ENCODE measurements at places on chromosomes 6 and 20. TPM values are rescaled to one million over a fixed set of nuclear protein-coding genes. Genes with fewer than 3 reads are reported as not detected.

DNA sequence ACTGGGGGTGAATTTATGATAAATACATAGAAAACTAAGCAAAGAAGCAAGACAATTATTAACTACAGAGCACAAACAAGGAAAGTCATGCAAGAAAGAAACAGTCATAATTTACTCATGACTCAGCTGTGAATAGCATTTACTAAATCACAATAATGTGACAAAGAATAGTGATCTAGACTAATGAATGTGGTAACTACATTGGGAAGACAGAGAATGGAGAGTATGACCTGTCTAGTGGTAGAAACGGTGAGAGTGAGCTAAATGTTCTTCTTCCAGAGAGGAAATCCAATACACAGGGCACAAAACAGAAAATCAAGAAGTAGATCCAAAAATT, 153.5 kb upstream of the DST start:
- DNase-seq = no peak

Gene LY6G6D
- total RNA-seq = not detected

DNA sequence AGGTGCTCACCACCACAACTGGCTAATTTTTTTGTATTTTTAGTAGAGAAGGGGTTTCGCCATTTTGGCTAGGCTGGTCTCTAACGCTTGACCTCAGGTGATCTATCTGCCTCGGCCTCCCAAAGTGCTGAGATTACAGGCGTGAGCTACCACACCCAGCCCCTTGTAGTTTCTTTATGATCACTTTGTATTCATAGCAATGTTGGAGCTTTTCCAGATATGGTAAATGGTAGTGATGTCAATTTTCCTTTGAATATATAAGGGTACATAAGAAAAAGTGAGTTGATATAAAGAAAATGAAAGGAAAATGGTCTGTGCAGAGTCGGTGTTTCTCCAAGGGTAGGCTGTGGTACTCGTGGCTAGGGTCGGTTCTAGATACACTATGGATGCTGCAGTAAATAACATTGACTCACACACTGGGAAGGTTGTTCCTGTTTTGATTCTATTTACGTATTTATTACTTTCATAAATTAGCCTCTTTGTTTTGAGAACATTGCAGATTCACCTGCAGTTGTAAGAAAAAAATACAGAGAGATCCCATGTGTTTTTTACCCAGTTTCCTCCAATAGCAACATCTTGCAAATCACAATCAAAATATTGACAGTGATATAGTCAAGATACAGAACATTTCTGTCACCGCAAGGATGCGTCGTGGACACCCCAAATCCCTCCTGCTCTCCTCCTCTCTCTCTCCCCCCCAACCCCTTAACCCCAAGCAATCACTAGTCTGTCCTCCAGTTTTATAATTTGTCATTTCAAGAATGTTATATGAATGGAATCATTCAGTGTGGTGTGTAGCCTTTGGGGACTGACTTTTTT, 2.5 kb downstream of the ZNF831 start:
- DNase-seq = no peak

DNA sequence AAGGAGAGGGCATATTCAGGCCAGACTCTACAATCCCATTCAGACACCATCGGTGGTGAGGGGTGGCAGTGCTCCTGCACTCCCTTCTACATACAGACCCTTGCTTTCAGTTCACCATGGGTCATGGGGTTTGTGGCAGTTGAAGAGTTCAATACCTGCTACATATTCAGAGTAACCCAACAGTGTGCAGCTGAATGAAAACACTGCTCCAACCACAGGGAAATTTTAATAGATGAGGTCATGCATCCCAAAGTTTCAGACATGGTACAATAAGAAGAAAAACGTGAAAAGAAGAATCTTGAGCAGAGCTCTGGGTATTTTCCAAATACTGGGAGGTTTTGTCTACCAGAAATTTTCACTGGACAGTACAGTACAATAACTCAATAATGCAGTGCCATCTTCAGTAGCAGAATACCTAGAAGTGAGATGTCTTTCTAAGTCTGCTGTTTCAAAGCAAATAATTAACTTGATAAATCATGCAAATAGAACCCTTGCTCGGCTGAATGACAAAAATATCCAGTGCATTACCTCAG, 162.1 kb downstream of the PTPRK start:
- DNase-seq = no peak

GRCh38 chr6:24489470-24489869, at the start of gene GPLD1:
Gene GPLD1 (minus strand): TSS chr6:24489578. CDS start chr6:24489511, 67 bp downstream.
- no peak for DNase-seq

Gene CCN5
- total RNA-seq = not detected

- no peak for DNase-seq
These were observed 154.5 kb downstream of the MYLK4 start for GRCh38 chr6:2596222-2596621.

DNA sequence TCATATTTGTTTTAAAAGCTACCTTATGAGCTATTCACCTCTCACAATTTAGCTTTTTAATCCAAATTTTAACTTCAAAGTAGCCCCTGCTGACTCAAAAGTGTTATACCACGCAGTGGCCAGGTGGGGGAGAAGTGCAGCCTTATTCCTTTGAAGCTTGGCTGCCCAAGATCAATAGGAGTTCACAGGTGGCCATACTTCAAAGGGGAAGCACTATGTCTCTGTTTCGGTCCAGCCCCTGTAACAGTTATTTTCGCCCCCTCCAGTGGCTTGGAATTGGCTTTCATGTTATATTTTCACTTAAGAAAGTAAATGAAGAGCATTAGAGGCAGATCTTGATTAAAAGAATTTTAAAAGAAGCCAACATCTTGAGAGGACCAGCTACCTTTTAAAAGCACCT, 608.4 kb downstream of the EPHA7 start:
- no peak for DNase-seq

GRCh38 chr6:4510906-4511640, 265.1 kb upstream of the CDYL start:
- DNase-seq = no peak

Gene OARD1
- total RNA-seq = 30.4 TPM

Gene REM1
- total RNA-seq = not detected

DNA sequence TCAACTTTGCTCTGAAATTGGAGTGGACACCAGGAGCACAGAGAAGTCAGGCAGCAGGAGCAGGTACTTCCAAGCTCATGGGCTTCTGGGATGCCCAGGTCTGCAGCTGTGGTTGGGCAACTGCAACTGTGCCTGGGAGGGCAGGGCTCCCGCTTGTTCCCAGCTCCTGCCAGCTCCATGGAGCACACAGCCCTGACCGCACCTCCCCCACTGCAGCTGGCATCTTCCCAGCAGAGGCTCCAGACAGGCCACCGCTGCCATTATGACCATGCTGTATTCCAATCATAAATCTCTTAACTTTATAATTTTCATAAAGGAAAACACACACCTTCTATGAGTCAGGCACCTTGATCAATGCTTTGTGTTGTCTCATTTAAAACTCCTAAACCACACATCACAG, 36.9 kb downstream of the STK38 start:
- DNase-seq = no peak

Gene LIN28B
- total RNA-seq = not detected

DNA sequence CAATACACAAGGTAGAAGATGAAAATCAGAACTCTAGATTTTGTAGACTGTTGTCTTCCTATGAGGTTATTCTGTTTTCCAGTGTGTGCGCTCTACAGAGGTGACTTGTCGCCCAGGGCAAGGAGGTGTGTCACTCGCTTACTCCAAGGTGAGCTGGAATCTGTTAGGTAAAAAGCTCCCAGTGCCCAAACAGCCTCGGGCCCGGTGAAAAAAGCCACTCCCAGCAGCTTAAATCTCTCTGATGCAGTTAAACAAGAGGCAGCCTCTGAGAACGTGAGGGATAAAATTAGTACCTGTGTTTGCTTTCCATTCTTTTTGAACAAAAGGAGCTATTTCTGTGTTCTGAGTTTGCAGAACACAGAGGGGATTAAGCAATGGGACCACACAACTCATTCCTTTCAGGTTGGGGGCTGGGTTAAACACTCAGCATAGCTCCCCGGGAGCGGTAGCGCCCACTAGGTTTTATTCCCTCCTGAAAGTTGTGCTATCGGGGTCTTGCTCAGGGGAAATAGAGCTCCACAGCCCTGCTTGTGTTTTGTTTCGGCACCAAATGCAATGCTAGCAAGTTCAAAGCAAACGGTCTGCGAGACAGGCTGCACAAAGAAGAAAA, 181.2 kb downstream of the FOXA2 start:
- no peak for DNase-seq

Gene CDH4
- not detected for total RNA-seq

DNA sequence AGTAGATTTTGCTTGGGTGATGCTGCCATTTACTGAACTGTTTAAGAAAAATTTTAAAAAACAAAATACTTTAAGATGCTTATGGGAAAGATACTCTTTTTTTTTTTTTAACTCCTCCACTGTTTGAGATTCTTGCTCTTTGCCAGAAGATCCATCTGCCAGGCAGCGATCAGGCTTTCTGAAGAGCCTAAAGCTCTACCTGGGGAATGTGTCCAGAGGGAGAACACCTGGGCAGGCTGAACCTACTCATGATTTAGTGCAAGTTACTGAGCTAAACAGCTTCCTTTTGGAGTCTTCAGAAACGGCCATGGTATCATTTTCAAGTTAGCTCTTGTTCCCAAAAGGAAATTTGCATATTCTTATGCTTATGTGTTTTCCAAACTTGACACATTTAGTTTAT, 23.5 kb upstream of the MLIP start:
- no peak for DNase-seq

DNA sequence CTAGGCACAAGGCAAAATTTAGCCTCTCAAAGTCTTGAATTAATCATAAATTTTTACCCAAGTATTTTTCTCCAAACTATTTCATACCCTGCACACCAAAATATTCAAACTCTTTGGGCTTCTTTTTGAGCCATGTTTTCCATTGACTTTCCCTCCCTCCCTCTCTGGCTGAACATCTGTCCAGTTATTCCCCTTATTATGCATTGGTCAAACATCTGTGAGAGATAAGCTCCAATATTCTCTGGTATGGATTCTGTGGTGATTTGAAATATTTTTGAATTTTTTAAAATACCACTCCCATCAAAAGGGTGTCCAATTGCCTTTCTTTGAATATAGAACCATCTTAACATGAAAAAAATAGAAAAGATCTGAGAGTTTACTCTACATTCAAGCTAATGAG, 244.2 kb downstream of the RFPL4B start:
- no peak for DNase-seq

GRCh38 chr6:153231048-153231646, 100.1 kb upstream of the RGS17 start:
- DNase-seq = no peak

Gene COL21A1
- not detected for total RNA-seq

GRCh38 chr6:27679308-27679963, 206.5 kb upstream of the ZNF184 start:
- no peak for DNase-seq

GRCh38 chr6:44842616-44843015, 455.1 kb downstream of the CDC5L start:
- no peak for DNase-seq

GRCh38 chr6:9116026-9116425, 680.7 kb upstream of the SLC35B3 start:
- DNase-seq = no peak

Gene OR2J3
- total RNA-seq = not detected

DNA sequence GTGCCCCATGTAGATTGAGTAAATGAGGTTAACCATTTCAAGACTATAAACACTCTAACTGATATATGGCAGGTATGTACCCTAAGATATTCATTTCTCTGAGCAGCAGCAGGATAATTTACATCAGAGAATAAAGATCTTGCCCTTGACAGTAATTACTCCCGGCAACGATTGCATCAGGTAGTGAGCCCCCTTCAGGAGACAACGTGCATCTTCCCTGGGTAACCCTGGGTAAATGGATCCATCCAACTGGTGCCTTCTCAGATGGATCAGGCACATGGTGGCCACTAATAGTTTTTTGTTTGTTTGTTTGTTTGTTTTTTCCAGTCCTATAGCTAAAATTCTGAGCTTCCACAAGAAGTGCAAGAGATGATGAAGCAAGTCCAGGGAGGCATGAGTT, 469.4 kb upstream of the SLC35B3 start:
- DNase-seq = no peak

GRCh38 chr6:13239530-13240455, 88.5 kb downstream of the TBC1D7 start:
- no peak for DNase-seq

DNA sequence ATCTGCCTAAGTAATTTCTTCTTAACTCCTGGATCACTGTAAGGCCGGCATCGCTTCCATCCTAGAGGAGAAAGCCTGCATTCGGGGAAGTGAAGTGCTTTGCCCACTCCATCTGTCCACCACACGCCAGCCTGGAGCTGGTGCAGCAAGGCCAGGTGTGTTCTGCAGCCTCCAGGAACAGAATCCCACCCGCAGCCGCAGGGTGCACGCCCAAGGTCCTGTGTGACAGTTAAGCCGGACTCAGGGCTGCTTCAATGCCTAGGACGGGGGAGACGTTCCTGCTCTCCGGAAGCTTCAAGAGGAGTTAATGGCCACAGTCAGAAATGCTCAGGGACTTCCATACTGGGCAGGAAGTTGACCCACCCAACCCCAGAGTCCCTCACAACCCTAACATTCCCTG, 86.1 kb upstream of the QKI start:
- no peak for DNase-seq

- no peak for DNase-seq
These were observed 32.6 kb downstream of the NTSR1 start for GRCh38 chr20:62741191-62741691.

Gene NKX2-2
- not detected for total RNA-seq

DNA sequence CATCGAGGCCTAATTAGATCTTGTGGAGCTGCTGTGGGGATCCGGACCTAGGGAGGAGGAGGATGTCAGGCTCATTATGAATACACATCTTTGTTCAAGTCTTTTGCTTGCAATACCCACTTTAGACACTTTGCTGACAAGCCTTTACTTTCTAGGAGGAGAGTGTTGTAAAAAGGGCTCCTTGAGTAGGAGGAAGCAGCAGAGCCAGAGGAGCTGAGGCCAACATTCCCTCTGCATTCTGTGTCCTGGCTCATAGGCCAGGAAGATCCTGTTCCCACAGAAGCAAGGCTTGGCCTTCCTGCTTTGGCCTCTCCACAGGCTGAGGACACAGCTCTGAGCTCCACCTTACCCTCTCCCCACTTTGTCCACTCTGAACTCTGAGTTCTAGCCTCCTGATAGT, 67.1 kb downstream of the TPD52L1 start:
- DNase-seq = no peak

Gene FAM209B
- 1.2 TPM for total RNA-seq

DNA sequence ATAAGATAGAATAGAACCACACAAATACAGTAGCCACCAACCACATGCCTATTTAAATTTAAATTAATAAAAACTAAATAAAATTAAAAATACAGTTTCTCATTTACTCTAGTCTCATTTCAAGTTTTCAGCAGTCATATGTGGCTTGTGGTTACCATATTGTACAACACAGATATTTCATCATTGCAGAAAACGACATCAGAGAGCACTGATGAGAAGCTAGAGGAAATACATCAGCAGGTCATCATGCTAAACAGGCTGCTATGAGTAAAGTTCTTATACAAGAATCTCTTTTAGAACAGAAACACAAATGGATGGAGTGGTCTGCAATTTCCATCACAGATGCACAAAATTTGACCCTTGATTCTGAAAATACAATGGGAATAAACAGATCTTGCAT, 36.6 kb downstream of the TBC1D32 start:
- no peak for DNase-seq

GRCh38 chr6:84762220-84763002, 2.0 kb downstream of the TBX18 start:
- DNase-seq = no peak

Gene CD24
- 0.65 TPM for total RNA-seq

All from activated T-helper 1 cell treated with anti-CD3 and anti-CD28 coated beads, Interleukin-12 subunit alpha, Interleukin-12 subunit beta, Interleukin-2, Interleukin-4 antibody, amounts not matched to agents 30 ng/mL and 10 ng/mL and 1 ng/mL, durations not matched to agents 14 hours and 24 hours and 36 hours (primary cell).